ENCODE measurements at places on chromosomes 1 and 21.

DNA sequence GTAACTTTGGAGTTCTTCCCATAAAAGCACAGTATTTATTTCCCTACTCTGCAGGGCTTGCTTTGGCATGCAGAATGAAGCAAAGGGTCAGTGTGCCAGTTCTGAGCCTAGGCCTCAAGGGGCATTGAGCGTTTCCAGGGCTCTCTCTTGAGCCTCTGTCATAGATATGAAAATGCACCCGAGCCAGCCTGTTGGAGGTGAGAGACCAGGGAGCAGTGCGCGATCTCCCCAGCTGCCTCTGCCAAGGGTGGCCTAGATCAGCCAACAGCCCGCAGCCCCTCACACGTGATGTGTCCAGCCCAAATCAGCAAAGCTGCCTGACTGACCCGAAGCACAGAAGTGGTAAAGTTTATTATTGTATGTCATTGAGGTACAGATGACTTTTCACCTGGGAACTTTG is 63.7 kb downstream of the TENT5C start:
- no peak for DNase-seq

DNA sequence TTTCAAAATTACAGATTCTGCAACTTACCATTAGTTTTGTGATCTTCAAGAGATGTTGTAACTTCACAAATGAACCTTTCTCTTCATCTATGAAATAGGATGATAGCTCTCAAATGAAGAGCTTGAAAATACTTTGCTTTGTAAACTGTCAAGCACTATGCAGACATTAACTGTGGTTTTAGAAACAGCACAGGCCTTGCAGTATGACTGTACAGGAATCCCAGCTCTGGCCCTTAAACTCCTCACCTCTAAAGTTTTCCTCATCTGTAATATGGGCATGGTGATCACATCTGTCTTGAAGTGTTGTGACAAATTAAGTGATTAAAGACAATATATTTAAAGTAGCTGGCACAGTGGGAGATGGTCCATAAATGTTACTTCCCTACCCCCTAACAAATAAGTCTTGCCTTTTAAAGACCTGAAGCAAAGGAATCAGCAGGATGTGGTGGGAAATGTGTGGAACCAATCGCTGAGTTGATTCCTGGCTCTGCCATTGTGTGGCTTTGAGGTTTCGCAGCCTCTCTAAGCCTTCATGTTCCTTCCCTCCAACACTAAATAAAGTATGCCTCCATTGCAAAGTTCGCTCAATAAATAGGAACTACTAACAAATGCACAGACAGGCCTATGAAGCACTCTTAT is 5.5 kb upstream of the PTP4A2 start:
- no peak for DNase-seq

- DNase-seq: no peak
Observed at GRCh38 chr1:2300004-2300771, 72.1 kb downstream of the SKI start.

GRCh38 chr1:187045371-187045770 is 216.6 kb downstream of the PLA2G4A start:
- DNase-seq: no peak

GRCh38 chr1:54959241-54959640 is 21.2 kb upstream of the TMEM61 start:
- no peak for DNase-seq

- no peak for DNase-seq
Observed at GRCh38 chr1:116111524-116112021, 374 bp downstream of the MAB21L3 start.

GRCh38 chr21:16815243-16815642 is 697.6 kb upstream of the CXADR start:
- no peak for DNase-seq

- no peak for DNase-seq
Observed at GRCh38 chr1:167088746-167089417, 1.3 kb downstream of the GPA33 start.

DNA sequence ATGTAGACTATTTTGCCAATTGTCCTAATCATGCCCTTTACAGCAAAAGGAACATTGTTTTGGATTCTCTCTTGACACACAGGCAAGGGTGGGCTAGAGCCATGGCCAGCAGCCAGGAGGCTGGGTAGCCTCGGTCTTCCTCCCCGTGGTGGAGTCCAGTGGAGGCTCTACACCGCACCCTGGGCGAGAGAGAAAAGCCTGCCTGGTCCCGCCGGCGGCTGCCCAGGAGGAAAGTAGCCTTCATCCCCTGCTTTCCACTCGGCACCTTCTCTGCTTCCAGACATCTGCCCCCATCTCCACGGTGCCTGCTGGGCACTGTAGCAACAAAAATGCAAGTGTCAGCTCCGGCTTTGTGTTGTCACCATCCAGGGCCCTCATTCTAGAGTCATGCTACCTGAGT is 21.6 kb downstream of the PROK1 start:
- DNase-seq: no peak

GRCh38 chr1:191875994-191876393 is 282.3 kb upstream of the RGS18 start:
- DNase-seq: no peak

DNA sequence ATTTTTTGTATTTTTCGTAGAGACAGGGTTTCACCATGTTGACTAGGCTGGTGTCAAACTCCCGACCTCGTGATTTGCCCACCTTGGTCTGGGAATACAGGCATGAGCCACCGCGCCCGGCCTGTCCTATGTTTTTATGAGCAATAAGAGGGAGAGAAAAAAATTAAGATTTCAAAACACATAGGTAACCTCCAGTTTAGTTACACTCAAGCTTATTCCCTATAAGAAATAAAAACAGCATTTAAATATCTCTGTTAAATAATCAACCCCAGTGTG is 7.1 kb downstream of the RSBN1 start:
- no peak for DNase-seq

- DNase-seq: no peak
Observed at GRCh38 chr1:44786138-44786840, 1.7 kb downstream of the BEST4 start.

DNA sequence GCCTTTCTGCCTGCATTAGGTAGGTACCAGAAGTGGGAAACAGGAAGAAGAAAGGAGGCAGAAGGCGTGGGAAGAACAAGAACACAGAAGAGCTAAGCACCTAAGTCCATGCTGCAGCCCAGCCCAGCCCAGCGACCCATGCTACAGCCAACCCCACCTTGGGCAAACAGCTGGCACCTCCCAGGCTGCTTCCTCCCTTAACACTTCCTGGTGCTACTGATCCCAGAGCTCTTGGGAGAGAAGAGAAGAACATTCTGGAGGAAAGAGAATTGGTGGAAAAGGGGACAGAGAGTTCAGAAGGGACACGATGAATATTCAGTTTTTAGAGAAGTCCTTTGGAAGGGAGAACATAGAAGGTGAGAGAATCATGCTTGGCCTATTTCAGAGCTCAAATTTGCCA is 28.5 kb downstream of the PLEKHA6 start:
- no peak for DNase-seq

DNA sequence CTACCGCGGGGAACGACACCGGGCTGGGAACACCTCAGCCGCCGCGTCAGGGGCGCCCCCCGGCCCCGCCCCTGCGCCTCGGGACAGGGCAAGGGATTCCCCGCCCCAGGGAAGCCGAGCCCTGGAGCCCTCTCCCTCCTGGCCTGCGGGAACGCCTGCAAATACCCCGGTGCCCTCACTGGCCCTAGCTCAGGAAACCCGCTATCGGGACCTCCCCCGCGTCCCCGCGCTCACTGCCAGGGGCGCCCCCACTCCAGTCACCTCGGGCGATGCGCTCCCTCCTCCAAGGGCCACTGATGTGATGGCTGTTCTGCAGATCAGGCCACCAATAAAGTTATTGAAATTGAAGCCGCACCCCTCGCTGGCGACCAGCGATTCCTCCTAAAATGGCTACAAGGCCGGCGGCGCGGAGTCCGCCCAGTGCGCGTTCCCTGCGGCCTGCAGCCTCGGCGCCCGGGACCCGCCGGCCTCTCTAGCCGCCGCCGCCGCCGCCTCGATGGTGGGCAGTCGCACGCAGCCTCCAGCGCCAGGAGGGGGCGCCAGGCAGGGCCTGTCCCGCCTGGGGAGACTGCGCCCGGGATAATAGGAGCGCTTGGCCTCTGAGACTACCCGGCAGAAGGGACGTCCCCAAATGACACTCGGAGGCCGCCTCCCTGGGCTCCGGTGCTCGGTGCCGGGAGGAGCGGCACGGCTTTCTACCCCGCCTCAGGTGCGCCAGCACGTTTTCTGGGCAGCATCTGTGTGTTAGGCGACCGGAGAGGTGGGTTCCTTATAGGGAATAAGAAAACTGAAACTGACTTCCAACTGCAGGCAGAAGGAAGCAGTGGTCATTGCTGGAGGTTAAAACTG is at the start of gene PRKAB2:
Gene PRKAB2 (minus strand): TSS at position 303 of the 849 bp plus-strand sequence. CDS start 326 bp downstream, outside the sequence.
- peak; percentile 77 for DNase-seq

DNA sequence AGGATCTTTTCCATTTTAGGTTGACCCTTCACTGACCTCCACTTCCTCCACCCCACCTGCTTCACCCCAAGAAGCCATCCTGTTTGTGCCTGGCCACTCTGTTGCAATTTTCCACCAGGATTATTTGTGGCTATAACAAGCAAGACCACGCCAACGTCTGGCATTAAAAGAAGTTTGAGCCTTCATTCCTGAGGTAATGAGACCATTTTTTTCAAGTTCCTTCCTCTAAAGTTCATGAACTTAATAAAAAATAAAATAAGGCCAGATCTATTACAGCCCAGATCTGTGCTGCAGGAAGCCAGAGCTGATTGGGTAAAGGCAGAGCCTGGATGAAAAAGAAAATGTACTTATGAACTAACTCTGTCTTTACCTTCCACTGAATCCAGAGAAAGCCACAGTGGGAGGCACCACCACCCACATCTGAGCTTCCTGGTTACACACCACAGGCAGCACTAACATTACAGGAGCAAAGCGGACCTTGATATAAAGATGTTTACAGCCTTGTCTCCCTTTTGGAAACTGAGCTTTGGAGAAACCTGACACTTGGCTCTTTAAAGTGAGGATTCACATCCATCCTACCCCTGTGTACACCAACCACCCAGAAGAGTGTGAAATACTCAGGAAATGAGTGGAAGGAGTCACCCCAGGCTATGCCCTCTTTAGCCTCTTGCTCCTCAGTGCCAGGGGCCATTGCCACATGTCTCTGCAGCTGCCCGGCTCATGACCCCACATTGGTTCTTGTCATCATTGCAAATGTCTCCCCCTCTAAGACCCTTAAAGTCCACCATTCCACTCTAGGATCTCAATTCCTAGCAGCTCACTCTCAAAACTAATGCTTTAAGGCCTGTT is 293.6 kb downstream of the PLPP3 start:
- no peak for DNase-seq

DNA sequence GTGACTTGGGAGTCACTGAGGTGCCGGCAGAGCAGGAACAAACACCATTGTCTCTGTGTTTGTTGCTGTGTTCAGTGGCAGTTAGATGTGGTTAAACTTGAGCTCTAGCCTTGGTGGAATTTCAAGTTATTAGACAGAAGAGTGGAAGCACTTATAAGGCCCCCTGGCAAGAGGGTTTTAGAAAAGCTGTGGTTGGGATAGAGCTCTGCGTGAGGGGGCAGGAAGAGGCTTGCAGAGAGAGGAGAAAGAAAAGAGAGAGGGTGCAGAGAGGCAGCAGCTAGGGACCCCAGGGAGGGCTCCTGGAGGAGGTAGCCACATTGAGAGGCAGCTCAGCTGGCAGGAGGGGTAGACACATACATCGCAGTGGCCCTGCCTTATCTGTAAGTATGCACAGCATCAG is 128.2 kb downstream of the GALNT2 start:
- DNase-seq: no peak

- no peak for DNase-seq
Observed at GRCh38 chr1:77803371-77803770, 23.9 kb downstream of the MIGA1 start.

DNA sequence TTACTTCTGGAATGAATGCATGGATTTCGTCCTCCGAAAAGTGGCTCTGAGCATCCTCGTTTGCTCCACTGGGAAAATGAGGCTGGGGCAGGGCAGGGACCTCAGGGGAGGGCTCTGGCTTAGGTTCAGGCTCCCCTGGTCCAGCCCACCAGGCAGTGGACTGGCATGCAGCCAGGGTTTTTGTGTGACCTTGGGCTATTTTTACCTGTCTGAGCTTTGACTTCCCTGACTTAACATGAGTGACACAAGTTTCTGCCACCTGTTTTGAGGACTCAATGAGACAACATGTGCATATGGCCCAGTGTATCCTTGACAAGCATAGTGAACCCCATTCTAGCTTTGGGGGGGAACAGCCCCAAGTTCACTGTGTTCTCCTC is 32.6 kb upstream of the EDN2 start:
- no peak for DNase-seq

DNA sequence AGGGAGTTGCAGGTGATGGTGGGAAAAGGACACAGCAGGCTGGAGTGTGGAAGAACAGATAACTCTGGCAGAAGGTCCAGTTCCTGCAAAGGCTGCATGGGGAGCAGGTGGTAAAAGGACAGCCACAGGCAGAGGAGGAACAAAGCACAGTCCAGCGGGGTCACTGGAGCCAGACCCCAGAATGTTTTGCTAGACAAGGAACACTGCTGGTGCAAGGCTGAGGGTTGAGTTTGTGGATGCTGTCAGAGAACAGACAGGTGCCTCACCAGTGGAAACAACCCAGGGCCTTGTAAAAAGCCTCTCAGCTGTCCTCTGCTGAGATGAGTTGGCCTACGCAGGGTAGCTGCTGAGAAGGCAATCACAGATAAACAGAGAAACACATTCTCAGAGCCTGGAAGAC is 101.7 kb downstream of the SSBP3 start:
- no peak for DNase-seq

GRCh38 chr1:209569455-209570207 is 13.9 kb upstream of the CAMK1G start:
- DNase-seq: no peak

DNA sequence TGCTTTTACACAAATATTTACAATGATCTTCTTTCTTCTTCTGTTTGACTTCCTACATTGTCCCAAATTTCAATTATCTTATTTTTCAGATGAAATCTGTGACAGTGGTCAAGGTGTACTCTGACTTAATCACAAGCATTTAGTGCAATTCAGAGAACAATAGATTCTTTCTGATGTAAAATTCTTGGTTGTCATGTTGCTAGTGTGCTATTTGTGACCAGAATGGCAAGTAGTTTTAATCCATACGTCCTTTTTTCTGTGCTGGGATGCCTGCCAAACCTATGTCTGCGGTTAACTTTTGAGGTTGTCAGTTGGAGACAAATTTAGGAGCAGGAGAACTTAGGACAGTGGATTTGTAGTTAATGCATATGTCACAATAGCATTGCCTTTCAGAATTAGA is 31.0 kb downstream of the NCAM2 start:
- no peak for DNase-seq

DNA sequence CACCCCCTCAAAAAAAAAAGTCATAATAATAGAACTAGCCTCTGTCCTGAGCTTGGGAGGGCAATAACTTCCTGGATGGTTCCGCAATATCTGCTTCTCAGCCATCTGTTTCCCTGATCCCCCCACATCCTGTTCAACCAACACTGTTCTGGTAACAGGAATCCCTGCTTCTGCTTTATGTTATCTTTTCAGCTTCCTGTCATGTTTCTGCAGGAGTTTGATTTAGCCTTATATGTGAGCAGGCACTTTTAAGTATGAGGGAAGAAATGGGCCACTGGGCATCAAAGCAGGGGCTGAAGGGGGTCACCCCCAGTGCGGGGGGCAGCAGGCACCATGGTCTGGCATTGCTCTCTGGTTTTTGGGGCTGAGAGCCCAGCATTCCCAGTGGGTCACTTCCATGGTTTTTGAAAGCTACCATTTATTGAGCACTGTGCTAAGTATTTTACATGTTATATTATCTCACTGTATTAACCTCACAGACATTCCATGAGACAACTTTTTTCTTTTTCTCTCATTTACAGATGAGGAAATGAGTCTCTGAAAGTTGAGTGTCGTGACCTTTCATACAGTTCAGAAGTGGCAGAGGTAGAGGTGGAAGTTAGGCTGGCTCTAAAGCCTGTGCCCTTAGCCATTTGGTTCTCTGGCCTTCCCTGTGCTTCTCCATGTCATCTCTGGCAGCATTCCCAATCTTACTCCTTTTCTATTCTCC is 61.9 kb downstream of the DNTTIP2 start:
- DNase-seq: no peak

GRCh38 chr21:38982096-38982495 is 176.4 kb downstream of the ETS2 start:
- DNase-seq: no peak

Measured in cortex of kidney (tissue), 1 donor.